ENCODE measurements at places on chromosomes 4 and X.

DNA sequence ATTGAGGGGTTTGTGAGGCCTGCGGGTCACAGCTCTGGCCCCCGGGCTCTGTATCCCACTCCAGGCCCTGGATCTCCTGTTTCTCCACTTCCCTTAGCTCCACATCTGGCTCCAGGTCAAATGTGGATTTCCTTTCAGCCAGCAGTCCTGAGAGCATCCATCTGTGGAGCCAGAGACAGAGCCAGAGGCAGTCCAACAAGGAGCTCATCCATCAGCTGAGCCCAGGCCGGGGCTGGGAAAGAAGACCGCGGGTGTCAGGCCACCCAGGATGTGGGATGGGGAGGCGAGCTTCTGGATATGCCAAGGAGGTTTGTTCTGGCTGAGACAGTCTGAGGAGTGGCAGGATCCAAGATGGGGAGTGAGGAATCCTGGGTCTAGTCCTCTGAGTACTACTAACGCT, 91.7 kb downstream of the EFNB1 start:
- DNase-seq: no peak

- DNase-seq: no peak
Observed at GRCh38 chr4:48879561-48880442, 26.8 kb downstream of the OCIAD2 start.

GRCh38 chr4:68152411-68152810, 22.7 kb upstream of the TMPRSS11F start:
- DNase-seq: no peak

DNA sequence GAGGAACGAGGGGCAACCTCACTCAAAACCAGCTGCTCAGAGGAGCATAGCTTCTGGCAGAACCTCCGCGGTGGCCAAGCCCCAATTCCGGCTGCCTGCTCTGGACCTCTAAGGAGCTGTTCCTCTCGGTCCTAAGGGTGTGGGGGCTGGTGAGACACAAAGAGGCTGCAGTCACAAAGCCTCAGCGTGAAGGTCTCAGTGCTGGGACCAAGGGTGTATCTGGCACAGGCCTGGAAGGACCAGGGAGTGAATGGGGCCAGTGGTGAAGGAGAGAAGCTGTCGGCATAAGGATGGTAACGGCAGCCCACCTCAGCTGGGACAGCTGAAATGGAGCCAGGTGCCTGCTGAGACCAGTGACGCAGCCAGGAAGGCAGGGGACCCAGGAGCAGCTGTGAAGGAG, 5.3 kb downstream of the PDE6B start:
- no peak for DNase-seq

GRCh38 chr4:134762053-134762452, 560.5 kb upstream of the PABPC4L start:
- no peak for DNase-seq

GRCh38 chrX:149470955-149471354, 34.2 kb downstream of the IDS start:
- no peak for DNase-seq

GRCh38 chrX:132481449-132481848, 7.4 kb downstream of the MBNL3 start:
- no peak for DNase-seq

- peak; percentile 29 for DNase-seq
Observed at GRCh38 chr4:76803522-76803921, 94.4 kb downstream of the SOWAHB start.

DNA sequence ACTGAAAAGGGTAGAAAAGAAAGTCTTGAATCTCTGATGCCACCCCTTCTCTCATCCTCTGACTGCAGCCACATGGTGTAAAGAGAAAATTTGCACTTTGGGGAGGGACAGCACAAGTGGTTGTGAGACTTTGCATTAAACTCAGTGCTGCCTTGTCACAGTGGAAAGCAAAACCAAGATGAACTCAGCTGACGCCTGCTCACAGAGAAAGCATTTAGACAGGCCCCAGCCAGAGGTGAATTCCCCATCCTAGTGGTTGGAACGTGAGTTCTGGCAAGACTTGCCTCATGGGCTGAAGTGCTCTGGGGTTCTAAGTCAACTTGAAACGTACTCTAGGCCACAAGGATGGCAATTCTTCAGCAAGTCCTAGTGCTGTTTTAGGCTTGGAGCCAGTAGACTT, 1101.4 kb downstream of the ADGRL3 start:
- no peak for DNase-seq

- no peak for DNase-seq
Observed at GRCh38 chrX:74925225-74926088, at the start of gene NEXMIF. Gene NEXMIF, minus strand, starts transcription at chrX:74925452.

- DNase-seq: no peak
Observed at GRCh38 chr4:170884969-170885570, 795.3 kb upstream of the AADAT start.

GRCh38 chrX:40011322-40012038, 86.3 kb downstream of the BCOR start:
- DNase-seq: no peak

DNA sequence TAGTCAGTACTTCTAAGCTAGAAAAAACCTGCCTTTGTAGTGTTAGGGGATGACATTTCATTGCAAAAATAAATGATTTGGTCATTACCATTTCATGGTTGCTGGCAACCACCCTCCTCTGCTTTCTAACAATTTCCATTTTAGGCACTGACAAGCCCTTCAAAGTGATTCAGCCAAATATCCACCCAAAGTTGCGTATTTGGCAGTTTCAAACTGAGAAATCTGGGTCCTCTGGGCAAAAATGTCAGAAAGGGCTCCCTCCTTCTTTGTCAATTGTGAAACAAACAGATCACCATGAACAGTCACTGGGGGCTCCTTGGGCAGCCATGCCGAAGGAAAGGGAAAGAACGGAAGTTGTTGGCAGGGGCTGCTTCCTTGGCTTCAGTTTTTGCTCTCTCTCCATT, 33.0 kb downstream of the PLAC1 start:
- DNase-seq: no peak

DNA sequence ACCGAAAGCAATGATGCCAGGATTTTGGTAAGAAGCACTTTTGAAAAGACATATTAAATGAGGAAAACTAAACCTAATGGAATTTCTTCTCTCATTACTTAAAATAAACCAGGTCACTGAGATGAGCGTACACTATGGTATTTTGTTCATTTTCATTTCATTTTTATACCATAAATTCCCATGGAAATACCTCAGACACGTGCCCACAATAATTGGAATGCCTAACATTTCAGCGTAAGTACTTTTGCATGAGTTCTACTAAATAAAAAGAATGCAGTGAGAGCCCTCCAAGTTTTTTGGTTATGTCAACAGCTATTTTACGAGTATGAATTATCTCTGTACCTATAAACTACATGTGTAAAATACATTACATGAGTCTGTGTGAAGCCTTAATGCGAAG, 3.2 kb downstream of the CAMK2D start:
- no peak for DNase-seq

GRCh38 chr4:959338-960139, 13.8 kb downstream of the DGKQ start:
- no peak for DNase-seq

DNA sequence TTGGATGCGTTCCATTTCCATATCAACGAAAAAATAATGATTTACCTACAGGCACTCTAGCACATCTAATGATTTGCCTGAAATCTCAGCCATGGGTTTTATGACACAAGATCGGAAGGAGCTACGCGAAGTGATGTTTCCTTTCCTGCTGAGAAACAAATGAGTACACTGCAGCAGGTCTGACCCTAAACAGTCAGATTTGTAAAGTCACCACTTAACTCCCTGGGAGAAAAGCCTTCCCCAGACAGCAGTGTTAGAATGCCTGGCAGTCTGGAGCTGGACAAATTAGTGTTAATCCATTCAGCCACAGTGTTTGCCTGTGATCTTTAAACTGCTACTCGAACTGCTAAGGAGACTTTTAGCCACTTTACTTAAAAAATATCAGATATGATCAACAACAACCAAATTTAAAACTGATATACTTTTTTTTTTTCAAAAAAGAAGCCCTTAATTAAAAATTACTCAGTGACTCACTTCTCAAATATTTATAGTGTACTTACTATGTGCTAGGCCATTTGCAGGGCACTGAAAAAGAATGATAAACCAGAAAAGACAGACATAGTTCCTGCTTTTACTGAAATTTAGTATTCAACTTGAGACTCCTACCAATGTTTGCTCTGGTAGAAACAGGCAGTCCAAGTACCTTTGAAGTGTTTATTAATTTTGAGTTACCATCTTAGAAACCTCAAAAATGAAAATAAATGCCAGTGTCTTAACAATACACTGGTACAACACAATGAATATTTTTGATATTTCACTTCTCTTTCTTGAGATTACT, 104.5 kb downstream of the SHISA3 start:
- DNase-seq: no peak

- DNase-seq: no peak
Observed at GRCh38 chrX:152847281-152847680, 16.4 kb downstream of the NSDHL start.

GRCh38 chr4:185013417-185014125, 4.7 kb upstream of the HELT start:
- no peak for DNase-seq

DNA sequence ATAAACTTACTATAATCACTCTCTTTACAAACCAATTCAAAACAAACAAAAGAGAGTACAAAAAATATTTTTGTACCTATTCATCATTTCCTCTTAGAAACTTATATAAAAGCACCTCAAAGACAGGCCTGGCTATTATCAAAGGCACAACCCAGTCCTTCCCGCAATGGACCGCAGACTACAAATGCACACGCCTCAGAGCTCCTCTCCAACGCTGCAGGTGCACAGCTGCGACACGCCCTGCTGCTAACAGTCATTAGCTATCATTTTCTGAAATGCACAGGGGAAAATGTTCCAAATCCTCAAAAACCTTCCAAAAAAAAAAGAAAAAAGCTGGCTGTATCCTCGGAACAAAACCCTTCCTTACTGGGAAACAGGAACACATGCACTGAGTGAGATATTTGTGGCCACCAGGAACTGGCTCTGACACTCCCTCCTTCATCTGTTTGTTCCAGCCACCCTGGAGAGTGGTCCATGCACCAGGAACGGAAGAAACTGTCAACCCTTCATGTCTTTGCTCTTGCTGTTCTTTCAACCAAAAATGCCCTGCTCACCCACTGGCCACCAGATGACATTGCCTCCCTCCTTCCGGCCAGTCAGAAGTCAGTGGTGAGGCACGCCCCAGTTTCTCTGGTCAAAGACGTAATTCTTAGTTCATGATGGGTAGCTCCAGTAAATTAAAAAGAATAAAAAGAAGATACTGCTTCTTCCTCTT, 16.7 kb downstream of the IRF2 start:
- DNase-seq: no peak

DNA sequence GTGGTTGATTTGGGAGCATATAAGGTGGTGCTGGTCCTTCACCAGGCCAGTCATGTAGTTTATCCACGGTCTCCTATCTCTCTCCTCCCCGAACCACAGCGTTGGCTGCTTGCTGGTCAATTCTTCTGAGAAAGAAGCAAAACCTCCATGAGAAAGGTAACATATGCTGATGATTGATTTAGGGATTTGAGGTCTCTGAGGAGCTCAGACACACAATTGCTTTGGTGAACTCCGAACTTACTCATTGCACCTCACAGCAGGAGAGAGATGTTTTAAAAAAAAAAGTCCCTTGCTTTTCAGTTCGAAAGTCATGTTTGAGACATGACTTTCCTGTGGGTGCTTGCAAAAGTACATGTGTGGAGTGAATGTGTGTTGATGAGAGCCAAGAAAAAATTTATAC, 100.2 kb downstream of the TSPAN7 start:
- DNase-seq: no peak

DNA sequence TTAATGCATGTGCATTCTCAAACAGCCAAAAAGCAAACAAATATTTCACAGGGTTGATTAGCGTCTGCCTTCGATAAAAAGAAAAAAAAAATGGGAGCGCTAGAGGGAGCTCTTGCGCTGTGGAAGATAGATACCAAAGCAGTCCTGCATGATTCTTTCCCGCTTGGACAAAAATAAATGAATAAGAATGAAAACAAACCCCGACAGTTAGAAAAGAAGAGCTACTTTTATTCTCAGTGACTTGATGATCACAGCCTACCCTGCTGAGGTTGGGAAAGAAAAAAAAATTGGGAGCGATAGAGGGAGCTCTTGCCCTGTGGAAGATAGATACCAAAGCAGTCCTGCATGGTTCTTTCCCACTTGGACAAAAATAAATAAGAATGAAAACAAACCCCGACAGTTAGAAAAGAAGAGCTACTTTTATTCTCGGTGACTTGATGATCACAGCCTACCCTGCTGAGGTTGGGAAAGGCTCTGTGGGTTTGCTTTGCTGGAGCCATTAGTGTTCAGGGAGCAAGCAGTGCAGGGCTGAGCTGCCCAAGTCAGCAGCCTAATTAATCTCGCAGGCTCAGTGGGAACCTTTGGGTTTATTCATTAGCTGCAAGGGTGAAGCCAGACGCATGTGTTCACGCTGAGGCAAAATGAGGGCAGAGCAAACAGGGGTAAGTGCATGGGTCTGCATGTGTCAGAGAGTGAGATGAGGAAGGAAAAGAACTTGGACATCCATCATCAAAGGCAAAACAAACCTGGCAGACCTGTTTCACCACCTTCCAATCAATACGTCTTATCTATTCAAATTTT, 249.3 kb upstream of the PRKX start:
- peak; percentile 20 for DNase-seq

DNA sequence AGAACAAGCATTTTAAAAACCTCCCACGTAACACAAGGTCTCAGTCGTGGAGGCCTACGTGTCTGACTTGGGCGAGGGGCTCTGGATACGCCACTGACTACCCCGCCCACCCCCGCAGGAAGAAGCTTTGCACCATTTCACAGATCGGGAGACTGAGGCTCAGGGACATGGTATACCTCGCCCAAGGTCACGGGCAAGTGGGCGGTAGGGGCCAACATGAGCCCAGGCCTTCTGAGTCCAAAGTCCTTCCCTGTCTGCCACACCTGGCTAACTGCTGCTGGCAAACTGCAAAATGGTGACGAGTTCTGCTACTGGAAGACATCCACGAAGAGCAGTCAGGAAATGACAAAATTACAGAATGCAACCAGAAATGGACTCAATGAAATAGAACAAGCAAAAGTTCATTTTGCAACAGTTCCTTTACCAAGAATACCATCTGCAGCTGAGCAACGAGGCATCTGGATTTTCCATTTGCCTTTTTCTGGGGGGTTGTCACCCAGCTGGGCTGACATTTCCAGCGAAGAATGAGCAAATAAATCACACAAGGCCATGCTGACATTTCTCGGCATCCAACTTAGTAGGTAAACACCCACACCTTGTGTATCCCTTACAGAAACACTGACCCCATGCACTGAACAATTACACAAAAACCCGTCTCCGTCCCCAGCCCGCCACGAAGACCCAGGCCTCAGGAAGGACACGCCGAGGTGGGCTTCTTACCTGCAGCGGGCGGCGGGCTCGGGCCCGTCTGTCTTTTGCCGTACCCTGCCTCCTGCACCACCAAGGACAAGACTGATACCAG, 70.2 kb upstream of the AFAP1 start:
- DNase-seq: no peak

GRCh38 chr4:153794006-153794405, 5.1 kb upstream of the SFRP2 start:
- DNase-seq: no peak

GRCh38 chr4:6217716-6218381, 17.5 kb upstream of the JAKMIP1 start:
- no peak for DNase-seq

GRCh38 chr4:87785731-87786509, 13.4 kb upstream of the IBSP start:
- no peak for DNase-seq

Data from NCI-H1417 treated with DMSO at 0.1 percent for 48 hours (cell line).